Kidney glomerular epithelial cell (primary cell): ENCODE measurements at places on chromosomes 6 and 20.

DNA sequence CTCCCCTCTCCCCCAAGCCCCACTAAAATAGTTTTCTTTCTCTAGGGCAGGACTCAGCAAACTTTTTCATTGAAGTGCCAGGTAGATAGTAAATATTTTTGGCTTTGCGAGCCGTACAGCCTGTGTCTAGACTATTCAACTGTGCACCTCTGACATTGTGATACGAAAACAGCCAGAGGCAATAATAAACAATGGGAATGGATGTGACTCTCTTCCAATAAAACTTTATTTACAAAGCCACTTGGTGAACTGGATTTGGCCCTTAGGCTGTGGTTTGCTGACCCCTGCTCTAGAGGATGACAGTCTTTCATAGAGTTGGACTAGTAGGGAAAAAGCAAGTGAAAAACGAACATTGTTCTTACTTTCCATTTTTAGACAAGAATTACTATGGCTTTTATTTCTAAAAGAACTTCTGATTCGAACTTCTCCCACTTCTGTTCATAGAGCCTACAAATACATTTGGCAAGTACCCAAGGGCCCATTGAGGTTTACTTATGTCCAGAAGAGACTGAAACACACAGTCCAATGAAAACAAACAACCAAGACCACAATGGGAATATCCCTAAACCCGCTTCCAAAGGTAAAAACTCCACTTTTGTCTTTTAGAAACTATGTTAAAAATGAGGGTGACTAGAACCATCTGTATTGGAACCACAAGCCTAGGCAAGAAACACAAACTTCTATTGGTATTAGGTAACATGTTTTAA, 46.4 kb upstream of the CDKAL1 start:
- no peak for DNase-seq

DNA sequence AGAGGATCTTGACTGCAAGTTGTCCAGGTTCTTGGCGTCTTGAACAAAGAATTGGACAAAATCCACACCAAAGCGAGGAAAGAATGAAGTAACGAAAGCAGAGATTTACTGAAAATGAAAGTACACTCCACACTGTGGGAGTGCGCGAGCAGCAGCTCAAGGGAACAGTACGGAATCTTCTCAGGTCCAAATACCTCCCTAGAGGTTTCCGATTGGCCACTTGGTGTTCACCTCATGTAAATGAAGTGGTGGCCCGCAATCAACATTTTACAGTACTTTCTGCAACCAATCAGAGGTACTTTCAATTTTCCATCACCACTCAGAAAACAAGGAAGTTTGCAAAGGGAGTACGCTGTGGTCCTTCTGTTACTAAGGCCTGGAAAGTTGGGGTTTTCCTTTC, 122.4 kb downstream of the PTPRK start:
- DNase-seq = no peak

DNA sequence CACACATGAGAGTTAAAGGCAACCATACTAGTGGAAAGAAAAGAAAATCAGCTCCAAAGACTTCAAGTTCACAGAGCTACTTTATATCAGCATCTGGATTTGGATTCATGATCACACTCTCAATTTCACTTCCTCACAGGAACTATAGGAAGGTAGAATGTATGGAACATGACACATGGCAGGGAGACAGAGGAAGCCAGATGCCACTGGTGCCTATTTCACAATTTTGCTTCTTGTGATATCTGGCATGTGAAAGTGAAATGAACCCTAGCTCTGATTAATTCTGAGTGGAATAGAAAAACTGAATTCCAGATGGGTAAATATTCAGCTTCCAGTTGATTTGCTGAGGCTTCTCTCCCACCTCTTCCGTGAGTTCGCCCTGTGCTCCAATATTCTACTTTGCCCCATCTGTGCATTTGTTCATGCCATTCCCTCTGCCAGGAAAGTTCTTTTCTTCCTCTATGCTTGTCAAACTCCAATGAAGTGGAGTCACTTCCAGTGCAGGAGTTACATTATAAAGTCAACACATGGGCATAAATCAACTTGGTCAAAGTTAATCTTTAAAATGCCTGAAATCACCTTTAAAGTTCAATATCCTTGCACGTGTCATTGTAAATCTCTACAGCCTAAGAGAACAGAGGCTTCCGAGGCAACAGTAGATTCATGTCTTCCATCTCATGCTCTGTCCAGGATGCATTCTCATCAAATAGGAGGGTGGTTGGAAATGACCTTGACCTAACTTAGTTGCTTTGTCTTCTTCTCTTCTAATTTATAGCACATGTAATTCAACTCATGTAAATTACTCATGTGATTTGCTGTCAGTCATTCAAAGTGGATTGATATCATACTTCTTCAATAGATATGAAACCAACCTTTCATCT, 275.3 kb downstream of the HIVEP2 start:
- DNase-seq = no peak

- DNase-seq = no peak
Measured at GRCh38 chr6:36659271-36659670, 19.2 kb upstream of the CDKN1A start.

GRCh38 chr6:138724015-138724414, 49.6 kb upstream of the CCDC28A start:
- no peak for DNase-seq

- no peak for DNase-seq
Measured at GRCh38 chr6:11036977-11037430, 7.1 kb downstream of the ELOVL2 start.

- DNase-seq = no peak
Measured at GRCh38 chr6:138865480-138866109, 69.7 kb downstream of the ECT2L start.

DNA sequence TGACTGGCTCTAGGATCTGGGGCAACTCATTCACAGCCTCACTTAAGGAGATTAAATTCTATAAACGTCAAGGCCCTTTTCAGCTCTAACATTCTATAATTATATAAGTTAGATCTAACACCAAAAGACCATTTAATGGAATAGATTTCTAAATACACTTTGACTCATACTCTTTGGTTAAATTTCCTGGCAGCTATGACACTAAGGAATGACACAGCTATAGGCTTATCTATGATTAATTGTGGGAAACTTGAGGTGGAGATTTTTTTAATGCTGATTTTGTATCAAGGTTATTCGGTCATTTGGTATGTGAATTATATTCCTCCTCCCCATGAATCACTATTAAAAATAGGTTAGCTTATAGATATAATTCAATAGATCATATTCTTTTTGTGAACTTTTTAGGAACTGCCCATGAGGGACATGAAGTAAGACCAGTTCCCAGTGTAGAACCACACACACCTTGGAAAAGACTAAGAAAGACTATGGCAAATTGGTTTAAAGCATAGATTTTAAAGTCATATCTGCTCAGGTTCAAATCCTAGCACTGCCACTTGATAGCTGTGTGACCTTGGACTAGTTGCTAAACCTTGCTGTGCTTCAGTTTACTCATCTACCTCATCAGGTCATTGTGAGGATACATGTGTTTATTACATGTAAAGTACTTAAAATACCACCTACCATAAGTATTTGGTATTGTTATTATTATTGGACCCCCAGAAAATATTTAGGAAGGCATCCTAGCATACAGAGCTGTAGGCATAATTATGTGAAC, 116.0 kb downstream of the CRYBG1 start:
- peak; percentile 6 for DNase-seq

DNA sequence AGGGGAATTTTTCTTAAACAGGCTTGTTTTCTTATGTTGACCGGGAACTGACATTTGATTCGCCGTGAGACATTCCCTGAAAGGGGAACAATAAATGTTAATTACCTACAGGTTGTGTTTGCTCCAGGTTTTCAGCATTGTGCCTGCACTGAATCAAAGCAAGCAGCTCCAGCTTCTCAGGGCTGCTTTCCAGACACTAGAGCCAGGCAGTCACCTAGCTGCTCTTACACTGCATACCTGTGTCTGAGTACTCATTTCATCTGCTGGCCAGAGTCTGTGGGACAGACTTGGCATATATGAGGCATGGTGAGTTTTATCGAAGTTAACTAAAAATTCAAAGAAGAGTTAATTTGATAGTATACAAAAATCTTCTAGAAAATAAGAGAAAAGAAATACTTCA, 951.8 kb upstream of the MAP3K7 start:
- DNase-seq = no peak

GRCh38 chr20:37991908-37992307, 41.3 kb downstream of the TTI1 start:
- no peak for DNase-seq

GRCh38 chr20:54126806-54127655, 46.8 kb downstream of the CYP24A1 start:
- peak; percentile 13 for DNase-seq

DNA sequence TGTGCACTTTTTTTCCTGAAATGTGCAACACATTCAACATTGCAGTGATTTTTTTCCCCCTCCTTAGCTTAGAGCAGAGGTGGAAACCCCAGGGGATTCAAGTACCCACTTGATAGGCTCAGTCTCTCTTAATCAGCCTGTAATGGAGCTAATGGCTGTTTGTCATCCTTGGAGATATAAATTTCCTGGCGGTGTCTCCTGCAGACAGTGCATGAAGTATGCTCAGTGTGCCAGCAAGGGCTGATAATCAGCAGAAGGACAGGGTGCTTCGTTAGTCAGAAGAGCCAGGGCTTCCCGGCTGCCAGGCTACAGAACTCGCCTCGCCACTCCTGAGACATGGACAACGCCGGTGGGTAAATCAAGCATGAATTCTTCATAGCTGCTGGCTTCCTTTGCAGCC, 69.8 kb upstream of the PHACTR2 start:
- no peak for DNase-seq

GRCh38 chr6:111677249-111677990, 71.7 kb upstream of the TRAF3IP2 start:
- peak; percentile 71 for DNase-seq

GRCh38 chr20:21325296-21325695, 22.2 kb downstream of the XRN2 start:
- no peak for DNase-seq

DNA sequence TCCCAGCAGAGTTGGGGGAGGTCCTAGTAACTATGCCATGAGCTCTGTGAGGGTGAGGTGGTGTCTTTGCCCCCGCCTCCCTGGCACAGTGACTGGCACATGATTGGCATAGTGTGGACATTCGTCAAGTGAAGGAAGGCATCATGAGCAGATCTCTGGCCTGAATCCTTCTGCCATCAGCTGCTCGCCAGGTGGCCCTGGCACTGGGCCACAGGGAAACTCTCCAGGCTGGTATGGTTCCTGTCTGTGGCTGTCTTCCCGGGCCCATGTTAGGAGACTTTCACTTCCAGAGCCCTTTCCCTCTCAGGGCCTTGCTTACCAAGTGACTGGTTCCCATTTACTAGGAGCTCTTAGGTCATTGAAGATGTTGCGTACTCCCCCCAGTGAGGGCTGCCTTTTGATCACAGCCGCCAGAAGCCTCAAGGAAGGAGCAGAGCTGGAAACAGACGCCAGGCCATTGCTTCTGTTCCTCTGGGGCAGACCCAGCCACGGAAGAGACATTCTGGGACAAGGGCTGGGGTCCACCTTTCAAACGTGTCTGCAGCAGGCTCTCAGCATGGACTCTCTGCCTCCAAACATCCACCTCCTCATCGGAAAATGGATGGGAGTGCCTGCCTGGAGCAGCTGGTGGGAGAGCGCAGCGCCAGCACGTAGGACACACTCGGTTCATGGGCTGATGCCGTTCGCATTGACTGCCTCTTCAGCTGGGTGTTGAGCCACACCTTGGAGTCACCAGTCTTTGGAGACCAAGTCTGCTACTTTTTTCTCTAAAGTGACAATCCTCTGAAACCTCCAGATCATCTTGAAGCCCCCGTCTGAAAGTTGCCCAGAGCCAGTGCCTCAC, 67.2 kb downstream of the PTPN1 start:
- DNase-seq = no peak

- no peak for DNase-seq
Measured at GRCh38 chr6:129767776-129768485, 58.0 kb upstream of the ARHGAP18 start.

DNA sequence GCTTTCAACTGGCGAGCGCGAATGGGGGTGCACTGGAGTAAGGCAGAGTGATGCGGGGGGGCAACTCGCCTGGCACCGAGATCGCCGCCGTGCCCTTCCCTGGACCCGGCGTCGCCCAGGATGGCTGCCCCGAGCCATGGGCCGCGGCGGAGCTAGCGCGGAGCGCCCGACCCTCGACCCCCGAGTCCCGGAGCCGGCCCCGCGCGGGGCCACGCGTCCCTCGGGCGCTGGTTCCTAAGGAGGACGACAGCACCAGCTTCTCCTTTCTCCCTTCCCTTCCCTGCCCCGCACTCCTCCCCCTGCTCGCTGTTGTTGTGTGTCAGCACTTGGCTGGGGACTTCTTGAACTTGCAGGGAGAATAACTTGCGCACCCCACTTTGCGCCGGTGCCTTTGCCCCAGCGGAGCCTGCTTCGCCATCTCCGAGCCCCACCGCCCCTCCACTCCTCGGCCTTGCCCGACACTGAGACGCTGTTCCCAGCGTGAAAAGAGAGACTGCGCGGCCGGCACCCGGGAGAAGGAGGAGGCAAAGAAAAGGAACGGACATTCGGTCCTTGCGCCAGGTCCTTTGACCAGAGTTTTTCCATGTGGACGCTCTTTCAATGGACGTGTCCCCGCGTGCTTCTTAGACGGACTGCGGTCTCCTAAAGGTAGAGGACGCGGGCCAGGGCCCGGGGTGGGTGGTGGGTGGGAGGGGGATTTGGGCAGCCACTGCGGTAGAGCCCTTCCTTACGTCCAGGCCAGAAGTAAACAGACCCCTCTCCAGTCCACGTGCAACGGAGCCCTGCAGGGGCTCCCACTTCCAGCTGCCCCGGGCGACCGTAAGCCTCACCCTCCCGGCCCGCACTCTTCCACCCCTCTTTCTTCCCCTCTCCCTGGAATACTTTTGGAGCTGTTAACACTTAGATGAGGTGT, 998 bp downstream of the BMP2 start:
- peak; percentile 36 for DNase-seq

GRCh38 chr6:106608080-106608668, 21.1 kb downstream of the RTN4IP1 start:
- DNase-seq = peak; percentile 75

DNA sequence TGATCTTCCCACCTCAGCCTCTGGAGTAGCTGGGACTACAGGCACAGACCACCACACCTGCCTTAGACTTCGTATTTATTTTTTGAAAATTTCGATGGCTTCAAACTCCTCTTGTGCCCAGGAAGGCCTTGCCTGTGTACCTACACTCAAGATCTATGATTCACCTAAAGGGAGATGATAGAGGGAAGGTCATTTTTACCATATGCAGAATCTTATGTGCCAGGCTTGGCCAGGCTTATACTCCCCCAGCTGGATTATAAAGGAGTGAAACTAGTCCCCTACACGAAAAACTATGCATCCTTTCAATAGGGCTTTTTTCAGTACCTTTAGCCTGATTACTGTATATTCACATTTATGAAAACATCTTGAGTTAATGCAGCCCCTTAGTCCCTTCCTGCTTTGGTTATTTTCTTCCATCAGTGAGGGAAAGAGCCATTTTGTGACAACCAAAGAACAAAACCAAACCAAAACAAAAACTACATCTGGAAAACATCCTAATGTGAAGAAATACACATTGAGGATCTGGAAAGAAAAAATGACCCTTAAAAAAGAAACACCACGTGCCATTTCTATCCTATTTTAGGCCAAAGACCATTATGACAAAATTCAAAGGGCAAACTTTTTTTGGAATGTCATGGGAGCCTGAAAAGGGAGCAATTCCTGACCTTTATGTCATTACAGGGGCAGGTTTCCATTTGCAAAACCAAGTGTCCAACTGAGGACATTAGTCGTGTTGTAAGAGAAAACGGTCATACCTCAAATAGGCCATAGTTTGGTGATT, 34.7 kb downstream of the RIPOR2 start:
- DNase-seq = no peak
